ENCODE measurements at places on chromosomes 7 and 10. TPM values are rescaled to one million over a fixed set of nuclear protein-coding genes. Genes with fewer than 3 reads are reported as not detected.

DNA sequence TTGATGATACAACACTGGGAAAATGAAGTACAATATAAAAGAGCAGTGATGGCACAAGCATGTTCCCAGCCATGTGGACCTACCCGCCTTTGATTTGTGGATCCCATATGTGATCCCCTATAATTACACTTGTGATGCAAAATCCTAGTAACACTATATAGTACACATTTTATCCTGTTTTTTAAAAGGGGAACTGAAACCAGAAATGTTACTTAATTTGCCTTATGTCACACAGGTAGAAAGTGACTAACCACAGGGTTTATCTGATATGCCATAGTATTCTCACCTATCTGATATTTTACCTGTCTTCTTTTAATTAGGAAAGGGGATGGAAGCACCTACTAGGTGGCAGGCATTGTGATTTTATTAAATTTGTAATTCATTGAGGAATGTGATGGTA is 35.0 kb downstream of the ARMC3 start:
- no peaks in the 10 kb centered on the region for H3K27me3 ChIP-seq
- H3K4me3 ChIP-seq: no peak overlapping the region
- no peak for DNase-seq

GRCh38 chr7:133761443-133761842 is 365.7 kb upstream of the LRGUK start:
- H3K4me3 ChIP-seq: no peak overlapping the region
- H3K36me3 ChIP-seq: no peaks in the 10 kb centered on the region
- no peak overlapping the region for H3K27ac ChIP-seq

GRCh38 chr10:33803248-33803647 is 468.8 kb upstream of the NRP1 start:
- no peaks in the 10 kb centered on the region for H3K27me3 ChIP-seq
- no peak for DNase-seq
- H3K4me3 ChIP-seq: no peak overlapping the region

DNA sequence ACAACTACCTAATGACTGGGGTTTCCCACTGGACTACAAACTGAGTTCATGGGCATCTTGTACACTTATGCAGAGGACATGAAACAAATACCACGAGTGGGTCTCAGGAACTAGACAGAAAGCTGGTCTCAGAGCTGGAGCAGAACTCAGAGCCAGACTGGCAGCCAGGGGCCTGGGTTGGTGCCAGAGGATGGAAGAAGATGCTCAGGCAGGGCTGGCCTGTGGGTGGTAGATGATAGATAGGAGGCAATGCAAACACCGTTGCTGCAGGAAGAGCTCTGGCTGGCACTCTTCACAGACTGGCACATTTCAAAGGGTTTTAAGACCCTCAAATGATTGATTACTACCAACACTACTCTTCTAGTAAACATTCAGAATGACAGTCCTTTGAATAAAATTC is 28.8 kb downstream of the ENO4 start:
- no peaks in the 10 kb centered on the region for H3K36me3 ChIP-seq
- DNase-seq: no peak
- H3K4me3 ChIP-seq: no peak overlapping the region
- H3K27ac ChIP-seq: no peak overlapping the region
- no peaks in the 10 kb centered on the region for H3K4me1 ChIP-seq

GRCh38 chr7:13742811-13743210 is 246.7 kb downstream of the ETV1 start:
- no peaks in the 10 kb centered on the region for H3K36me3 ChIP-seq
- H3K27ac ChIP-seq: no peak overlapping the region
- no peak overlapping the region for H3K4me3 ChIP-seq
- DNase-seq: no peak

- no peak overlapping the region for H3K27ac ChIP-seq
- no peak overlapping the region for H3K4me3 ChIP-seq
- no peaks in the 10 kb centered on the region for H3K36me3 ChIP-seq
- H3K27me3 ChIP-seq: no peaks in the 10 kb centered on the region
- no peaks in the 10 kb centered on the region for H3K4me1 ChIP-seq
- DNase-seq: no peak
Measured at GRCh38 chr7:16528520-16528919, 1.9 kb downstream of the LRRC72 start.

DNA sequence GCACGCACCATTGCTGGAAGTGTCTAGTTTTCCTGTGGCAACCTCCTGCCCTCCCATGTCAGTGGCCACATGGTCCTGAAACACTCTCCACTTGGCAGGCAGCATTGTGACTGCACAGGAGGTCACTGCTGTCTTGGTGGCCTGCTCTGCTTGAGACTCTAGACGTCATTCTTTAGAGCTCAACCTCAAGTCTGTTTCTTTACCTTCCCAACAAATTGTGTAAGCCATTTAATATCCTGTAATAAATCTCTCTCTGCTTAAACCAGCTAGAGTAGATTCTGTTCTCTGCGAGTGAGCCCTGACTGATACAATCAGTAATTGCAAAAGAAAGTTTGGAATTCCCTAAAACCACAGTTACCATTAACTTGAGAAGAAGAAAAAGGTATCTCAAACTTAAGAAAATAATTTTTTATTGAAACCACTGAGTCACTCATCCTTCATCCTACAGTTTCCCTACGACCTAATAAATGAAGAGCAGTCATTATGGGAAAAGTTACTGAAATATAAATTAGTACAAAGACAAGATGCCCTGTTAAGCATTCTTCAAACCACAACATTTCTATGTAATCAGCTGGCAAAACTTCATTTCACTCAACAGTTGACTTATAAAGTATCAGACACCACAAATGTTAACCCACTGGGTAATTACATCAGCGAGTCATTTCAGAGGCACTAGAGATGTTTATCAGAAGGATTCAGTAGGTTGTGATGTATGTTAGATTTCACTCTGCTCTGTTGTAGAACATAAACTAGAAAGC is 18.0 kb downstream of the SLC25A13 start:
- no peak for DNase-seq
- H3K36me3 ChIP-seq: no peaks in the 10 kb centered on the region
- H3K4me3 ChIP-seq: no peak overlapping the region
- no peaks in the 10 kb centered on the region for H3K4me1 ChIP-seq
- H3K27me3 ChIP-seq: no peaks in the 10 kb centered on the region

- H3K4me3 ChIP-seq: no peak overlapping the region
- DNase-seq: no peak
- peaks cover 10% of the 10 kb centered on the region for H3K4me1 ChIP-seq
- H3K27me3 ChIP-seq: no peaks in the 10 kb centered on the region
Measured at GRCh38 chr7:2417981-2418481, 14.6 kb downstream of the CHST12 start.

The TMEM176B gene
- polyA plus RNA-seq: 34.7 TPM

All from thymus (tissue), 14 donors.